HL-60 (cell line): ENCODE measurements at places on chromosomes 2 and 18.

GRCh38 chr18:74982946-74983635 is 225.8 kb downstream of the PTGR3 start:
- no peak for DNase-seq

DNA sequence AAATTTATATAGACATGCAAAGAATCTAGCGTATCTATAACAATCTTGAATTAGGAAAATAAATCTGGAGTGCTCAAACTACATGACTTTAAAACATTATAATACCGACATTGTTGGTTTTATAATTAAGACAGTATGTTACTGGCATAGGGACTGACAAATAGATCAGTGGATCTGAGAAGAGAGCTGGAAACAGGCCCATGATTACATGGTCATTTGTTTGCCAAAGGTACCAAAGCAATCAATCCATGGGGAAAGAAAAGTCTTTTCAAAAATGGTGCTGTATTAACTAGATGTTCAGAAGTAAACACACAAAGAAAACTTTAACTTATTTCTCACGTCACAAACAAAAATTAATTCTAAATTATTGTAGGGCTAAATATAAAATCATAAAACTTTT is 124.2 kb downstream of the BCL2L11 start:
- DNase-seq, result no peak

DNA sequence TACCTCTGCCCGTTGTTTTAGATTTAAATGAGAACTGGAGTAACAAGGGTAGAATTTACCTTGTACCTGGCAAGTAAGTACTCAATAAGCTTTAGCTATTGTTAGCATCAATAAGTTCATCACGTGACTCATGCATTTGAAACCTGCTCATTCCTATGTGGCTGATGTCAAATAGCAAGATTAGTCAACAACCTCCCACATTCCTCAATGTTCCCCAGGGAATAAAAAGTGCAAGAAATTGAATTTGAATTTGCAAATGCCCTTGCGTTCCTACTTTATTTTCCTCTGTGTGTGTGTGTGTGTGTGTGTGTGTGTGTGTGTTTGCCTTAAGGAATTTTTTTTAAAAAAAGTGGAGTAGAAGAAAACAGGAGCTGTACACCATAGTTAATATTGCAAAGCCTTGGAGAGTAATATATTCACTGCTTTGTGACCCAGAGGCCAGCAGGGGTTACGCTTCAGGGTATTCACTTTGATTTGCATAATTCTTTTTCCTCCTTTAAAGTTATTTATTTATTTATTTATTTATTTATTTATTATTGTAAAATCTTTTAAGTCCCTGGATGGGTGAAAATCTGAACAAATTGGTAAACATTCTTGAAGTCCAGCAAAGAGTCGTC is 43.9 kb upstream of the DNAH7 start:
- DNase-seq, result no peak

DNA sequence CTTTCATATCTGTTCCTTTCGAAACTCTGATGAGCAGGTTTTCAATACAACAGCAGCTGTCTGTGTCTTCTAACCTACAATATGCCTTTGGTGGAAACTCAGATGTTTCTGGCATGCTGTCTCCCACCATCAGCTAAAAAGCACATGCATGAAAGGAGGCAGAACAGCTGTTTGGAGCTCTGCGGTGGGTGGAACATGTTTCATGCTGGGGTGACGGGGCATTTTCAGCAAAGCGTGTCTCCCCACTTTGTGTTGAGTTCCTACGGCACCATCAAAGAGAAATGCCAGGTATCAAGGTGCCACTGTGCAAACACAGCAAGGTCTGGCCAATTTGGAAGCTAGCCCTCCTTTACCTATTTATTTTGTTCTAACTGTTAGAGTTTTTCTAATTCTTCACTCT is 290.1 kb downstream of the CLIP4 start:
- no peak for DNase-seq

GRCh38 chr18:60984510-60984909 is 348.7 kb upstream of the CDH20 start:
- DNase-seq, result no peak

DNA sequence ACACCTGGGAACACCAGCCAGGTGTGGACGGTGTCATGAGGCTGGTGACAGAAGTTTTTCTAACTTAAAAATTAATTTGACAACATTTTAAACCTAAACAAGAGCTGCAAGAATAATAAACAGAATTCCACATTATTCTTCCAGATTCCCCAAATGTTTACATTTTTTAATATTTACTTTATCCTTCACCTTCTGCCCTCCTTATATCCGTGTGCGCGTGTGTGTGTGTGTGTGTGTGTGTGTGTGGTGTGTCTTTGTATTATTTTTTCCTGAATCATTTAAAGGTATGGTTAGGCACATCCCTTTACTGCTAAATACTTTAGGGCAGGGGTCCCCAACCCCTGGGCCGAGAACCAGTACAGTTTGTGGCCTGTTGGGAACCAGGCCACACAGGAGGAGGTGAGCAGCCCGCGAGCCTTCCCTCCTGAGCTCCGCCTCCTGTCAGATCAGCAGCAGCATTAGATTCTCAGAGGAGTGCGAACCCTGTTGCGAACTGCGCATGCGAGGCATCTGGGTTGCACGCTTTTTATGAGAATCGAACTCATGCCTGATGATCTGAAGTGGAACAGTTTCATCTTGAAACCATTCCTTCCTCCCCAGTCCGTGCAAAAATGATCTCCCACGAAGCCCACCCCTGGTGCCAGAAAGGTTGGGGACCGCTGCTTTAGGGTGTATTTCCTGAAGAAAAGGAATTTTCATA is 16.4 kb upstream of the IL1R2 start:
- no peak for DNase-seq

DNA sequence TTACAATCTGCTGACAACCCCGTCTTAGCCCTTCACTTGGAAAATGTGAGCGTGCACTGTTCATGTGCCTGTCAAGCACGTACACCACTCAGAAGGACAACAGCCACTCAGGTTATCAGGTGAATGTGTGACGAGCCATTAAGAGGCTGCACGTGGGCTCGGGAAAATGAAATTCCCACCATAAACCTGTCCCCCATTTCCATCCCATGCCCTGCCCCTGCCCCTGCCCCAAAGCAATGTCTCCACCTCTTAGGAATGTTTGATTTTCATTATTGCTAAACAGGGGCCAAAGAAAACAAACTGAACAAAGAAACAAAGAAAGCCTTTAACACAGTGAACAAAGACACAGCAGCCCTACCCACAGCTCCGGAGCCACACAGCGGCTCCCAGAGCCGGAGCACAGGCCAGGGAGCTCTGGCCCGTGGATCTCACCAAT is 90.5 kb downstream of the TMEM18 start:
- DNase-seq, result no peak

DNA sequence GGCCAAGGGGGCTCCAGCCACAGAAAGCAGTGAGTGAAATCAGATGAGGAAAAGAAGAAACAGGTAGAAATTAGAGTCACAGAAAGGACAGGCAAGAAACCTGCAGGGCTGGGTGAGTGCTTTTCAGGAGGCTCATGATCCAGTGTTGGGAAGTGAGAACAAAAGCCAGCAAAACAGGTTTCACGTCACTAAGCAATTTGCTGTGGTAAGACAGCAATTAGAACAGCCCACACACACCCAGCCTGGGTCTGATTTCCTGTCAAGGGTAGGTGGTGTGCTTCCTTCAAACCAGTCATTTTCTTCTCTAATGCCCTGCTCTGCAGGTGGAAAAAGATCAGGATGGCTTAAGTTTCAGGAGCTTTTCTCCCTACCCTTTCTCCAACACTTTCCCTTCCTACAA is 52.9 kb upstream of the XDH start:
- no peak for DNase-seq

- no peak for DNase-seq
These were observed 52.1 kb downstream of the BOLA3 start for GRCh38 chr2:74095632-74096031.

DNA sequence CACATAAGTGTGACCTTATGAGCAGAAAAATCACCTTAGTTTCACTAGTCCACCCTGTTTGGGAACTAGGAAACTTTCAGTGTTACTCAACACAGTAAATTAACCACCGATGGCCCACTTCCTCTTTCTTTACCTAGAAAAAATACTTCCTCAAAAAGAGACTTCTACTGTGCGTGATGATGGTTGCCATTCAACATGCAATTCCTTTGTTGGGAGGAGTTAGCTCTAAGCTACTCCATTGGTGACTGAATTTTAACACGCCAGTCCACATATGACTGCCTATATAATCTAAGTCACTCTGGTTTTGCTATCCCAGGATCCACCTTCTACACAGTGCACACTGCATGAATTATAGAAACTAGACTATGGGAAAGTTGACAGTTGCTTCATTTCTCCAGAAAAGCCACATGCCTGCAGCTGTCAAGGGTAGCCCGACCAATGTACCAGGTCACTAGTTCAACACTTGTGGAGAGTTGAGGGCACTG is 47.8 kb upstream of the REG3G start:
- DNase-seq, result peak; percentile 87

DNA sequence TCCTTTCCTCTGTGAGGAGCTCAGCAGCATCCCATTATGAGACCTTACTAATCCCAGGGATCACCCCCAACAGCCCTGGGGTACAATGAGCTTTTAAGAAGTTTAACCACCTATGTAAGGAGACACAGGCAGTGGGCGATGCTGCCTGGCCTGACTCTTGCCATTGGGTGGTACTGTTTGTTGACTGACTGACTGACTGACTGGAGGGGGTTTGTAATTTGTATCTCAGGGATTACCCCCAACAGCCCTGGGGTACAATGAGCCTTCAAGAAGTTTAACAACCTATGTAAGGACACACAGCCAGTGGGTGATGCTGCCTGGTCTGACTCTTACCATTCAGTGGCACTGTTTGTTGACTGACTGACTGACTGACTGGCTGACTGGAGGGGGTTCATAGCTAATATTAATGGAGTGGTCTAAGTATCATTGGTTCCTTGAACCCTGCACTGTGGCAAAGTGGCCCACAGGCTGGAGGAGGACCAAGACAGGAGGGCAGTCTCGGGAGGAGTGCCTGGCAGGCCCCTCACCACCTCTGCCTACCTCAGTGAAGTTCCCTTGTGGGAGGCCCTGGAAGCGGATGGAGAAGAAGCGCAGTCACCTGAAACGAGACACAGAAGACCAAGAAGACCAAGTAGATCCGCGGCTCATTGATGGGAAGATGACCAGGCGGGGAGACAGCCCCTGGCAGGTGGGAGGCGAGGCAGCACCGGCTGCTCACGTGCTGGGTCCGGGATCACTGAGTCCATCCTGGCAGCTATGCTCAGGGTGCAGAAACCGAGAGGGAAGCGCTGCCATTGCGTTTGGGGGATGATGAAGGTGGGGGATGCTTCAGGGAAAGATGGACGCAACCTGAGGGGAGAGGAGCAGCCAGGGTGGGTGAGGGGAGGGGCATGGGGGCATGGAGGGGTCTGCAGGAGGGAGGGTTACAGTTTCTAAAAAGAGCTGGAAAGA is 7.6 kb downstream of the PROC start:
- no peak for DNase-seq

DNA sequence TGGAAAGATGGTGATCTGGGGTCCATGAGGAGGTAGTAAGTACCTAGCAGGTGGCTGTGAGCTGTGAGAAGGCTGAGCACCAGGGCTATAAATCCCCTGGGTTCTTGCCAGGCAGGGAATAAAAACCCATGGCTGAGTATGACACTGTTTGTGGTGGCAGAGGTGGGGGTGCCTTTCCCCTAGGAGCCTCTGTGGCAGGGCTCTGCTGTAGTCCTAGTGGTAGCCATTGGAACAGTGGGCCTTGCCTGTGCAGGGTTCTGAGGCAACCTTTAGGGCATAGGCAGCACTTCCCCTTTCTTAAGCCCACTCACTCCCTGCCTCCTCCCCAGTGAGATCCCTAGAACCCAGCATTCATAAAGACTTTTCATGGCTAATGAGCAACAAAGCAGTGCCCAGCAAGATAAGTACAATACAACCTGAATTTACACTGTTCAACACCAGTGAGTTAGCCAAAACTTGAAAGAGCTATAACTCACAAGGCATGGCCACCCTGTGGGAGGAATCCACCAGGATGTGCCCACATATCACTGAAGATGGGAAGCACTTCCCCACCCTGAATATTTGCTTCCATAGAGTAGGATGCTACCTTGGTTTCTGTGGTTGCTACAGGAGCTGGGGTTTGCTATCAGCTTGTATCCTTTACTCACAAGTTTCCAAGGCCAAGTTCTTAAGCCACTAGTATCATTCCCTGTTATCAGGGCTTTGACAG is 100.9 kb upstream of the NEUROD1 start:
- peak; percentile 58 for DNase-seq

DNA sequence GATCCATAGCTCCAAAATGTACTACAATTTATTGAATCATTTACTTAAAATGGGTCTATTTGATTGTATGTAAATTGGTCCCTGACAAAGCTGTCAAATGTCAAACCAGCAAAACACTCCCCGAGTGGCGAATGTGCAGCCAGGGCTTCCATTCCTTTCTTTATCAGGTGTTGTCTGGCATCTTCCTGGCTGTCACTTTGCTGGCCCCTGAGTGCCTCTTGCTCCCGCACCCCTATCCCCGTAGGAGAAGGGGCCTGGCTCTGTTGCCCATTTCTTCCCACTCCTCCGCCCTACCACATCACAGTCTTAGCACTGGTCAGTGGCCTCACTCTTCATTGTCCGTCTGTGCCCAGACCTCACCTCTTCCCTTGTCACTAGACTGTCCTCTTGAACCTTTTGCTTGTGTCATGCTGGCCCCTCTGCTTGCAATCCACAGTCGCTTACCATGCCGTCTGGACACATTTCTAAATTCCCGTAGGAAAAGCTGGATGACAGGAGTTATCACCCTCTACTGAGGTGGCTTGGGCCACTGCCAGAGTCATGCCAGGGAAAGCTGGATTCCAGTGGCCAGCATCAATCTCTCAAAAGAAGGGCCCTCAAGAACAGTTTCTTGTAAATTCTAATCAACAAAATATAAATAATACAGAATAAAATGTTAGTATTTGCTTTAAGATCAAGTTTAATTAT is 15.4 kb downstream of the UBE2F start:
- DNase-seq, result no peak

GRCh38 chr2:165524720-165525119 is 55.2 kb downstream of the CSRNP3 start:
- no peak for DNase-seq
